ENCODE measurements at places on chromosomes 1 and 21.

GRCh38 chr1:77511440-77511840, 171.0 kb downstream of the ZZZ3 start:
- DNase-seq: peak; percentile 87

GRCh38 chr1:184037849-184038591, 492 bp upstream of the COLGALT2 start:
- DNase-seq: no peak

DNA sequence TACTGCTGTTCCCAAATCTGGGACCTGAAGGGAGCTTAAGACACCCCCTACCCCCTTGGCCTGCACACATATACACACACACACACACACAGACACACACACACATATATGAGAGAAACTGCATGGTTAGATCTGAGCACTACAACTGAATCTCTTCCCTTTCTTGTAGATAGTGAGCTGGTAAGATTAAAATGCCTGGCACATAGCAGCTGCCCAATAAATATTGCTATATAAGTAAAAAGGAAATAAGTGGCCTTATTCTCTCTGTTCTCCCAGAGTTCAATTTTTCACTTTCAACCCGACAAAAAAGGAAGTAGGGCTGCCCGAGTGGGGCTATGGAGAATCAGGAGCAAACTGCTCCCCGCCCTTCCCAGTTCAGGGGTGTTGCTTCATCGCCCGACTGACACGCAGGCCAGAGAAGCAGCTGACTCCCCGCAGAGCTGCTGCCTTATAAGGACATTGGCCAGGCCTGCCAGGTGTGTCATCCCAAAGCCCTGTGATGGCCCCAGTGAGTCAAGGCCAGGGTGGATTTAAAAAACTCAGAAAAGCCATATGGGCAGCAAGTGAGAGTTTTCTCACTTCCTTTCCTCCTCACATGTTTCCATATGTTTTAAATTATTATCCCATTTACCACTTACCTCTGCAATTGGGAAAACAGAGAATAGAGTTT, 106.5 kb upstream of the SLC44A3 start:
- peak; percentile 95 for DNase-seq

DNA sequence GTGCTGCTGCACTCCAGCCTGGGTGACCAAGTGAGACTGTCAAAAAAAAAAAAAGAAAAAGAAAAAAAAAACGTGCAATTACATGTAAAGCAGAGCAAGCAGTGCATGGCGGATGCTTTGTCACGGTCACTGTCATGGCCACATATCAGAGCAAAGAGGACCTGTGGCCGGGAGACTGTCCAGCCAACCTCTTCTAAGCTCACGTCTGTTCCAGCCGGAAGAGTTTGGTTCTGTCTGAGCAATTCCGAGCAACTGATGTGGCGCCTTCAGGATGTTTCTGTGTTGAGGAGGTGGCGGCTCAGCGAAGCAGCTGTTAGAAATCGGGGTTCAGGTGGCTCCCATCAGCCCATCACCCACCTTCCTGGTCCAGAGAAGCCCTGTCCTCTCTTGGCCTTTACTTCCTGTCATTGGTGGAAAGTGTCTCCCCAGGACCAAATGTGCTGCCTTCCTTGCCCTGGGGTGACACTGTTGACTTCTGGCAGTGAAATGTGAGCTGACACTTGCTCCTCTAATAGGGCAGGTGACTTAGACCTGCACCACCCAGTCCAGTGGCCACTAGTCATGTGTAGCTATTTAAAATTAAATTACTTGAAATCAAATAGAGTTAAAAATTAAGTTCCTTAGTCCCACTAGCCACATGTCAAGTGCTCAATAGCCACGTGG, 59.9 kb downstream of the ARHGEF10L start:
- DNase-seq: no peak

- DNase-seq: no peak
These were observed 16.2 kb upstream of the WDR26 start for GRCh38 chr1:224450561-224451350.

GRCh38 chr1:70319750-70320149, 34.8 kb downstream of the ANKRD13C start:
- DNase-seq: peak; percentile 18

DNA sequence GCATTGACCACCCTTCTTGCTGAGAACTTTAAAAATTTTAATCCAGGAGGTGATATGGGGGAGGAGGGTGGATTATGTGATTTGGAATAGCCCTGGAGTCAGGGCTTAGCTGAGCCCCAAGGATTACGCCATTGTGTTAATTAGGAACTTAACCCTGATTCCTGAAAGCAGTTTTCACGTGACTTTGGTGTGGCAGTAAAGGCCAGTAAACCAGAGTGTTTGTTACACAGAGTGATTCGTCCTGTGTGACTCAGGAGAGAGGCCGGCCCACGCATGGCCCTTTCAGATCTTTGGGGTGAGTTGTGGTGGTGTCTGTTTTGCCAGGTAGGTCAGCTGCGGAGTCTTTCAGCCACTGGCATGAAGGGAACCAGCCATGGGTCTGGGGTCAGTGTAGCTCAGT, 107.6 kb downstream of the NOS1AP start:
- DNase-seq: no peak

- DNase-seq: no peak
These were observed at the start of gene FAM131C for GRCh38 chr1:16073490-16074119. FAM131C (minus strand) TSS chr1:16073651; CDS start chr1:16073442, 209 bp downstream.

GRCh38 chr1:108130794-108131193, 69.3 kb downstream of the SLC25A24 start:
- DNase-seq: no peak

- no peak for DNase-seq
These were observed 492 bp upstream of the PGM1 start for GRCh38 chr1:63592536-63593302.

GRCh38 chr1:242787968-242788367, 263.5 kb upstream of the PLD5 start:
- no peak for DNase-seq

DNA sequence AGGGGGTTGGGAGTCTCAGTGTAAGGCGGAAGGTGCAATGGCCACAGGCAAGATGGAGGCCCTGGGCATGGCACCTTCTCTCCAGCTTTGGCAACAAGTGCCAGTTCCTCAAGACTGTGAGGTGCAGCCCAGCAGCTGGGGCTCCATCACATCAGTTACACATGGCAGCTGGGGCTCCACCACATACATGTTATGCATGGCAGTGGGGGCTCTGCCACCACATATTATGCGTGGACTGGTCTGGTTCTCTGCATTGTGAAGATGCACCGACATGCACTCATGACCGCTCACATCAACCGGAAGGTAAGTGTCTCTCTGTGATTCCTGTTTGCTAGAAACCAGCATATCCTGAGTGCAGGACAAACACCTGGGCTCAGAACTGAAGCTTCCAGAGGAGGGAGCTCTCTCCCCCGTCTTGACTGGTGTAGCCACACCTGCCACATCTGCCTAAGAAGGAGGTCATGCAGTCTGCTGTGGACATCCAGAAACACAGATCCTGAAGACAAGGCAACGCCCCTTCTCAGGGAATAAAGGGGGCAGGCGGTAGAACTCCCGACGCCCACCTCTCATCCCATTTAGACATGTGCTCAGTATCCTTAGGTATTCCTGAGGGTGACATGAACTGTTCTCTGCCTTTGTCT, 104.1 kb upstream of the TMPRSS2 start:
- peak; percentile 29 for DNase-seq

DNA sequence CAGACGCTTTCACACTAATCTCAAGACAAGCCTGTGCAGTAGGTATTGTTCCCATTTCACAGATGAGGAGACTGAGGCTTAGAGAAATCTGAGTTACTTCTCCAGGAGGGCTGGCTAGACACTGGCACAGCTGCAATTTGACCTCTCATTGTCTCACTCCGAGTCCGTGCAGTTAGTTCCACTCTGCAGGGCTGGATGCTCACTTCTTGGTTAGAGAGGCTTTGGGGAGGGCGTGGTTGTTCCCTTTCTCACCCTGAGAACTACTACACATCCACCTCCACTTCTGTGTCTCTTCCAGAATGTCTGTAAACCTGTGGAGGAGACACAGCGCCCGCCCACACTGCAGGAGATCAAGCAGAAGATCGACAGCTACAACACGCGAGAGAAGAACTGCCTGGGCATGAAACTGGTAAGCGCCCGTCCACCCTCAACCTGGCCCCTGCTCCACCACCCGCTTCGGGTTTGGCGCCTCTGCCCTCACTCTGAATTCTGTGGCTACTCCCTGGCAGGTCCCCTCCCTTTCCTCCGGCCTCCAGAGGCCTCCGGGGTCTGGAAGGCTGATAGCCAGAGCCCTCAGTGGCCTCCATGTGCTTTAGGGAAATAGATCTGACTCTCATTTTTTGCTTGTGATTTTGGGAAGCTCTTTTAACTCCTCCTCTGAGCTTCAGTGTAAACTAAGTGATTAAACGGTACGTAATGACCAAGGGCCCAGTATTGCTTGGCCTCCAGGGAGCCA, 29.1 kb downstream of the EIF2D start:
- DNase-seq: no peak

GRCh38 chr1:200749090-200749489, 10.4 kb downstream of the CAMSAP2 start:
- DNase-seq: no peak

DNA sequence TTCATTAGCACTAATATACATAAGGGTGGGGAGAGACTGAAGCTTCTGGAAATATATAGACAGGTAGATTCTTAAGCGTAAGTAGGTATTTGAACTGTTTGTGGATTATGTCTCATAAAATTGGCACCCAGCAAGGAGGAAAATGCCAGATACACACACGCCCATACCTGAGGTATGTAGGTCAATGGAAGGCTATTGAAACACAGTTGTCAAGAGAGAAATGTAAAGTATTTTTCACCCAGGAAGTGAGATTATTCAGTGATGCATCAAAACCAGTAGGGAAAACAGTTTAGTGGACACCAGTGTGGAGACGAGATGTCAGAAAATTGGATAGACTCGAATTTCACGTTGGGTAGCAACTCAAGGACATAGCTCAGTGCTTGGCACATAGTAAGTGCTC, 4.7 kb upstream of the RSPH1 start:
- DNase-seq: no peak

GRCh38 chr1:109718495-109718894, 6.4 kb downstream of the GSTM5 start:
- DNase-seq: no peak

DNA sequence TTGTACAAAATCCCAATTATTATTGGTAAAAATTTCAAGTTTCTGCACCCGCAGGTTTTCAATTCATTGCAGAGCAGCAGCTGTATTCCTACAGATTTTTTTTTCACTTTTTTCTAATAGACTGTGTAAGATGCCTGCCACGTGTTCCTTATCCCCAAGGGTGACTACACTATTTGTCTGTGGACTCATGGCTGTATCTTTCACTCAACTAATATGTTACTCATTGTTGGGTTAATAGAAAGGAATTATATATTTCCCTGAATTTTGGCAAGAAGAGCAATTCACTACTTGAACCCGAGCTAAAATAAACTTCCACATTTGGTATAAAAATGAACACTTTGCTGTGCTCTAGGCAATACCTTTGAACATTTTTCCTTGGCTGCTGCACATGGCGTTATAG, 158.7 kb downstream of the NCAM2 start:
- DNase-seq: no peak

DNA sequence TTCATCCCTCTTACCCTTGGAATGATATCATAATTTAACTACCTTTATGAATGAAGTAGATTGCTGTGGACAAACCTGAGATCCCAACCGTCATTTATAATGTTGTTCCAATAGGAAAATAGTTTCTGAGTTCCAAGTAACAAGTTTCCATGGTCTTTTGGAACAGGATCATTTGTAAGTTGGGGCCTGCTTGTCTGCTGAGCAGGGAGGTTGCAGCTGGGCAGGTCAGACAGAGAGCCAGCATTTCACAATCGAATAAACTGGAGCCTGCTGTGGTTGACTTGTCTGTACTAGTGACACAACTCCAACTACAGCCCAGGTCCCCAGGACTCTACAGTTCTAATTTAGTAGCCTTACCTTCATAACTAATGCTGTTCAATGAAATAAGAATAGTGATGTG, 18.6 kb upstream of the RALGPS2 start:
- peak; percentile 70 for DNase-seq

DNA sequence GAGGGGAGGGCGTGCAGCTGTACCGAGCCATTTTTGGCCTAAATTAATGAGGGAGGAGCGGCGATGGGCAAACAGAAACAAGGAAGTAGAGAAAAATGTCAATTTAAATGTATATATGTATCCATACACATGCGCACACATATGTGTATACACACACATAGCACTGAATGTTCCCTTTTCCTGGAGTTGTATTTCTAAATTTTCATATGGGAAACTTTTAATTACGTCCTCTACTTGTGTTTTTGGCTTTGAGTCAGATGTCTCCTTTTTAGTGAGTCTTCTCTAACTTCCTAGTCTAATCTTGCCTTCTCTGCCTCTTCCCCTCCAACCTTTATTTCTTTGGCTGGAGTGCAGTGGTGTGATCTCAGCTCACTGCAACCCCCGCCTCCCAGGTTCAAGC, 15.4 kb upstream of the CYYR1 start:
- DNase-seq: peak; percentile 6

DNA sequence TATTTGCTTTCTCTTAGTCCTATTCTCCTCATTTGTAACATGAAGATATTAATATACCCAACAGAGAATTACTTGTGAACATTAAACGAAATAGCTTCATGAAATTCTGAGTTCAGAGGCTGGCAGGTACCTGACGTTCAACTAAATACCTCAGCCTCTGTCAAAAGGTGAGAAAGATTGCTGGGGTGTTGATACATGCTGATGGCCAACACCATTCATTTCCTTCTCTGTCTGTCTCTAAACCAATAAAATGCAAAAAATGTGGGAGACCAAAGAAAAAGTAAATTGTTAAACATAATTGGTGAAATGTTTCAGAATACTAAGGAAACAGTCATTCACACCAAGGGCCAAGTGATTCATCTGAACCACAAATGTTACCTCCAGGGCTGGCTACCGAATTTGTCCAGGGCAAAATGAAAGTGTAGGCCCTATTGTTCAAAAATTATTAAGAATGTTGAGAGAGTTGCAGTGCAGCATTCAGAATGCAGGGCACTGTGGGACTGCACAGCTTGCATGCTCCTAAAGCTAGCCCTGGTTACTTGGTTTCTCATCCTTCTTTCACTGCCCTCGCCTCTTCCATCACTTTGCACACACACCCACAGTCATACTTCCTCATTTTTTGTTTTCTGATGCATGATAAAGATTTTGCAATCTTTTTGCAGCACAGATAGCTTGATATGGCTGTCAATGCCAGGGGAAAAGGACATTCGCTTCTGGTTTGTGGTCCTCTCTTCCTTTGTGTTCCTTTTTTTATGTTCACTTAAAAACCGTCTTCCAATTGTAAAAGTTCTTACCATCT, 414.3 kb upstream of the NR5A2 start:
- DNase-seq: peak; percentile 13

- peak; percentile 81 for DNase-seq
These were observed 987 bp upstream of the CDCP2 start for GRCh38 chr1:54153535-54154439.

- DNase-seq: no peak
These were observed 617.1 kb upstream of the PTBP2 start for GRCh38 chr1:96104506-96104905.

- DNase-seq: no peak
These were observed 54.5 kb upstream of the LAPTM5 start for GRCh38 chr1:30812076-30812475.

- DNase-seq: peak; percentile 73
These were observed 304 bp upstream of the GNG12 start for GRCh38 chr1:67833602-67833940.
